ENCODE measurements at places on chromosomes 11 and 22.

- H3K4me3 ChIP-seq = no peak overlapping the region
- H3K27me3 ChIP-seq = peaks cover 19% of the 10 kb centered on the region
- no peak overlapping the region for H3K27ac ChIP-seq
- H3K4me1 ChIP-seq = no peaks in the 10 kb centered on the region
- no peaks in the 10 kb centered on the region for H3K36me3 ChIP-seq
Observed at GRCh38 chr11:121435551-121436511, 16.3 kb upstream of the SORL1 start.

DNA sequence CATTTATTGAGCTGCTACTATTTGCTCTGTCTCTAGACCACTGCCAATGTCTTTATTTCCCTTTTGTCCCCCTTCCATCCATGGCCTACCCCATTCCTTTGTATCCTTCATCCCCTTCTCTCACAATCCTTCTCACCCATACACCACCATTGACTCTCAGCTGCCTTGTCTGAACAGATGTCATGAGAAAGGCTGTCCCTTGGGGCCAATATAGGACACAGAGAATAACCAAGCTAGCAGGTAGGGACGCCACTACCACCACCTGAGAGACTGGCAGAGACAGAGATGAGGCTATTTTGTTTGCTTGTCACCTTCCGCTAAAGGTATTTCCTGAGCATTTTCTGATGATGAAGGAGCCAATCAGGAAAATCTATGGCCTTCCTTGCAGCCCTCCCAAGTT lies 138.9 kb downstream of the CD44 start:
- no peak overlapping the region for H3K27ac ChIP-seq
- no peaks in the 10 kb centered on the region for H3K27me3 ChIP-seq
- DNase-seq = no peak
- peaks cover 8% of the 10 kb centered on the region for H3K4me1 ChIP-seq
- H3K4me3 ChIP-seq = no peak overlapping the region
- no peaks in the 10 kb centered on the region for H3K36me3 ChIP-seq

DNA sequence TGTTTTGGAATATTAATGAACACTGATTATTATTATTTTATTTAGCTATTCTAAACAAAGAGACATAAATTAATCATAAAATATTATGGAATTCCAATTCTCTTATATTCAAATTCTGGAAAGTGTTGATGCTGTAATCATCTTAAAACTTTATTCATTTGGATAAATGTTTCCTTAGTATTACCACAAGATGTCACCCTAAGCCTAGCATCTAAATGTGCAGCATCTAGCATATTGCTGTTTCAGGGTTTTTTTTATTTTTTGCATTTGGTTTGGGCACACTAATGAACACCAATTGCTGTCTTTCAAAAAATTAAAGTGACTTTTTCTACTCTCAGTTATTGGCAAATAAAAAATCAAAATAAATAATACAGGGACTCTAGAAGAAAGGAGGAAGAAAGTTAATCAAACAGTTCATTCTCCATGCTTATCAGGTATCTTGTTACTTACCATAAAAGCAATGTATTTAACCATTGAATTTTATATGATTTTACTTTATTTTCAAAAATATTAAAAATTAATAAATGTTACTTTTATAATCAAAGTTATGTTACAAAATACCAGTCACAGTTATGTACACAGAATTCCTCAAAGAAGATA lies 31.8 kb downstream of the DLG2 start:
- no peaks in the 10 kb centered on the region for H3K36me3 ChIP-seq
- no peak overlapping the region for H3K27ac ChIP-seq
- H3K27me3 ChIP-seq = no peaks in the 10 kb centered on the region
- DNase-seq = peak; percentile 37
- H3K4me3 ChIP-seq = no peak overlapping the region
- H3K4me1 ChIP-seq = no peaks in the 10 kb centered on the region

- no peaks in the 10 kb centered on the region for H3K4me1 ChIP-seq
- H3K4me3 ChIP-seq = no peak overlapping the region
- no peaks in the 10 kb centered on the region for H3K27me3 ChIP-seq
- no peak overlapping the region for H3K27ac ChIP-seq
- H3K36me3 ChIP-seq = peaks cover 47% of the 10 kb centered on the region
Observed at GRCh38 chr11:46800177-46800576, 45.9 kb downstream of the CKAP5 start.

- no peaks in the 10 kb centered on the region for H3K36me3 ChIP-seq
- no peak overlapping the region for H3K27ac ChIP-seq
- no peak overlapping the region for H3K4me3 ChIP-seq
- no peaks in the 10 kb centered on the region for H3K27me3 ChIP-seq
Observed at GRCh38 chr11:113859665-113860064, 15.7 kb downstream of the USP28 start.

- no peaks in the 10 kb centered on the region for H3K4me1 ChIP-seq
- no peaks in the 10 kb centered on the region for H3K27me3 ChIP-seq
- no peak within 1 kb of the TSS for H3K4me3 ChIP-seq
- no peak within 1 kb of the TSS for H3K27ac ChIP-seq
Observed at GRCh38 chr22:20268279-20269012, at the start of gene RTN4R. Gene RTN4R (minus strand): TSS chr22:20268318. CDS start chr22:20268092, 226 bp downstream.

DNA sequence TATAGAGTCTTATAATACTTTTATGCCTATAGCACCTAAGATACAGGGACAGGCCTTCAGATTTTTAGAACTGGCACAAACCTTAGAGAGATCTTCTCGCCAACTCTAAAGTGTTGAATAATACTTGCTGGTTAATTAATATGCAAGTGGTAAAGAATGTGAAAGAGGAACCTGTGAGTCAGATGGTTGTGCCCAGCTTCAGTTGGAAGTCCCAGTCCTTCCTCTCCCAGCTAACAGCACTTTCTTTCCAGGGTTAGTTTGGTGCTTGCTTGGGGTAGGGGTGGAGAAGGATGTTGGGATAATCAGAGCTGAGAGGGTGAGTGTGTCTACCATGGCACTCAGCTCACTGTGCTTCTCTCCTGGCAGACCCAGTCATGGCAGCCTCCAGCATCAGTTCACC lies 4.9 kb upstream of the TMEM132A start:
- H3K27me3 ChIP-seq = no peaks in the 10 kb centered on the region
- peaks cover 32% of the 10 kb centered on the region for H3K4me1 ChIP-seq
- DNase-seq = no peak
- H3K36me3 ChIP-seq = peaks cover 15% of the 10 kb centered on the region
- peak overlapping the region; percentile 22 for H3K27ac ChIP-seq
- H3K4me3 ChIP-seq = no peak overlapping the region

DNA sequence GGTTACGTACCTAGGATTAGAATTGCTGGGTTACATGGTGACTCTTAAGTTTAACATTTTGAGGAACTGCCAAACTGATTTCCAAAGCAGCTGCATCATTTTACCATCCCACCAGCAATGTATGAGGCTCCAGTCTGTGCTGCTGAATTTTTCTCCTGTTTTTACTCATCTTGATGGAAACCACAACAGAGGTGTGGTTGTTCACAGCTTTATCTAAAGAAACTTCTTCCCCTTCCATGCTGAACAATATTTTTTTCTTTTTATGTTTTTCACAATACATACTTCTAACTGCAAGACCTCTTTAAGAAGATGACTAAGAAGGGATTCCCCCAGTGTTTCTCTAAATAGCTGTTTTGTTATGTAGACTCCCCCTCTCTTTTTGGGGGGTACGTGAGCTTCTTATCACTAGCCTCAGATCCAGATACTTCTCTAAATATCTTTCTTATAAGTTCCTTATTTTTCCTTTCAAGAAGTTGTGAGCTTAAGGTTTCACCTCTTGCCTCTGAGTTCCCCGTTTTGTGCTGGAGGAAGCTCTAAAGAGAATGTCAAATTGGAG lies 24.0 kb downstream of the TCP11L1 start:
- DNase-seq = peak; percentile 48
- peaks cover 13% of the 10 kb centered on the region for H3K36me3 ChIP-seq
- peaks cover 11% of the 10 kb centered on the region for H3K4me1 ChIP-seq
- no peaks in the 10 kb centered on the region for H3K27me3 ChIP-seq
- no peak overlapping the region for H3K27ac ChIP-seq

- H3K36me3 ChIP-seq = no peaks in the 10 kb centered on the region
- H3K27me3 ChIP-seq = peaks cover 35% of the 10 kb centered on the region
- H3K4me1 ChIP-seq = no peaks in the 10 kb centered on the region
- H3K4me3 ChIP-seq = no peak overlapping the region
Observed at GRCh38 chr22:19152942-19153883, 3.1 kb upstream of the GSC2 start.

DNA sequence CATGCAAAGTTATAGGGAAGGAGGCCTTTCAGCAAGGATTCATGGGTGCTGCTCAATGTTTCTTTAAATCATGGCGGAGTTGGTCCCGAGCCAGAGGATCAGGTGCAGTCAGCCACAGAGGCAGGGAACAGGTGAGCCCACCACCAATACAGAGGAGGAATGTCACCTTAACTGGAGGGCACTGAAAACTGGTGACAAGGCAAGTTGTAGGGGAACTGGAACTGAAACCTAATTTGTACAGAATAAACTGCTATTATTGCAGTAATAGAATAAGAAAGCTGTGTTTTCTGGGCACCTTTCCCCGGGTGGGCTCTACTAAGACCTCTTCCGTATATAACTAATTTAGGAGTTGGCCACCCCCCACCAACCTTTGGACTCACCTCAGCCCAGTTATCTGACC lies 296.0 kb upstream of the NARS2 start:
- no peaks in the 10 kb centered on the region for H3K4me1 ChIP-seq
- no peak overlapping the region for H3K27ac ChIP-seq
- DNase-seq = no peak
- no peaks in the 10 kb centered on the region for H3K27me3 ChIP-seq
- H3K36me3 ChIP-seq = no peaks in the 10 kb centered on the region

GRCh38 chr11:130827451-130828377 lies 88.6 kb downstream of the SNX19 start:
- peaks cover 16% of the 10 kb centered on the region for H3K4me1 ChIP-seq
- DNase-seq = peak; percentile 74
- H3K4me3 ChIP-seq = no peak overlapping the region
- H3K27me3 ChIP-seq = no peaks in the 10 kb centered on the region

DNA sequence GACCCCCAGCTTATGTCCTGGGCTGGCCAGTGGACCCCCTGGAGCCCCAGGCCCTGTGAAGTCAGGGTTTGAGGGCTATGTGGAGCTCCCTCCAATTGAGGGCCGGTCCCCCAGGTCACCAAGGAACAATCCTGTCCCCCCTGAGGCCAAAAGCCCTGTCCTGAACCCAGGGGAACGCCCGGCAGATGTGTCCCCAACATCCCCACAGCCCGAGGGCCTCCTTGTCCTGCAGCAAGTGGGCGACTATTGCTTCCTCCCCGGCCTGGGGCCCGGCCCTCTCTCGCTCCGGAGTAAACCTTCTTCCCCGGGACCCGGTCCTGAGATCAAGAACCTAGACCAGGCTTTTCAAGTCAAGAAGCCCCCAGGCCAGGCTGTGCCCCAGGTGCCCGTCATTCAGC lies 24.6 kb downstream of the CSF2RB start:
- H3K4me1 ChIP-seq = no peaks in the 10 kb centered on the region
- no peaks in the 10 kb centered on the region for H3K36me3 ChIP-seq
- peaks cover 5% of the 10 kb centered on the region for H3K27me3 ChIP-seq
- H3K27ac ChIP-seq = no peak overlapping the region
- no peak for DNase-seq

DNA sequence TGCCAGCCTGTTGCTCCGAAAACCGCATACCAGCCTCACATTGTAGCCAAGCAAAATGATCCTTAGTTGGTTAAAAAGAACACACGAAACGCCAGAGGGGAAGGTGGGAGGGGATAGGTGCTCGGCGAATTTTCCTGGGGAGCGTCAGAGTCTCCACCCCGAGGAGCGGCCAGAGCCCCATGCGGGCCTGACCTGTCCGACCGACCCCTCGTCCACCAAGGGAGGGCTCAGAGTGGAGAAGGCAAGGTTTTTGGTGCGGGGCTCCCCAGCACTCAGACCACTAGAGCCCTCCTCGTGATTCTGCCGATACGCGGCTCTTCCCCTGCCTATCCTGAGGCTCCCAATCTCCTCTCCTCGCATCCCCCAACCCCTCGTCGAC lies 39.6 kb downstream of the DIXDC1 start:
- H3K4me3 ChIP-seq = peak overlapping the region; percentile 51
- DNase-seq = peak; percentile 12
- no peaks in the 10 kb centered on the region for H3K27me3 ChIP-seq
- H3K36me3 ChIP-seq = peaks cover 6% of the 10 kb centered on the region
- peaks cover 15% of the 10 kb centered on the region for H3K4me1 ChIP-seq

- no peak overlapping the region for H3K27ac ChIP-seq
- H3K36me3 ChIP-seq = no peaks in the 10 kb centered on the region
- H3K4me1 ChIP-seq = peaks cover 7% of the 10 kb centered on the region
- no peak overlapping the region for H3K4me3 ChIP-seq
- DNase-seq = peak; percentile 22
- H3K27me3 ChIP-seq = no peaks in the 10 kb centered on the region
Observed at GRCh38 chr11:8566613-8567210, 27.3 kb downstream of the STK33 start.

DNA sequence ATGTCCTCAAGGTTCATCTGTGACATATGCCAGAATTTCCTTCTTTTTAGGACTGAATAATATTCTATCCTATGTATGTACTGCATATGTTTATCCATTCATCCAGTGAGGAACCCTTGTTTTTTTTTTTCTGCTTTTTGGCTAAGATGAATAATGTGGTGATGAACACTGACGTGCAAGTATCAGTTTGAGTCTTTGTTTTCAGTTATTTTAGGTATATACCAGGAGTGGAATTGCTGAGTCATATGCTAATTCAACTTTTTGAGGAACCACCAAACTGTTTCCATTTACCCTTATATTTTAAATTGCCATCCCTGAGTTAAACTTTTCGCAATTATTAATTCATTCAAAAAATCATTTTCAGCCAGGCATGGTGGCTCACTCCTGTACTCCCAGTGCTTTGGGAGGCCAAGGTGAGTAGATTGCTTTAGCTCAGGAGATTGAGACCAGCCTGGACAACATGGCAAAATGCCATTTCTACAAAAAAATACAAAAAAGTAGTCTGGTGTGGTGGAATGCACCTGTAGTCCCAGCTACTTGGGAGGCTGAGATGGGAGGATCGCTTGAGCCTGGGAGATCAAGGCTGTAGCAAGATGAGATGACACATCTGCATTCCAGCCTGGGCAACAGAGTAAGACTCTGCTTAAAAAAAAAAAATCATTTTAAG lies 64.2 kb downstream of the MICAL2 start:
- peaks cover 60% of the 10 kb centered on the region for H3K4me1 ChIP-seq
- peak; percentile 70 for DNase-seq
- no peaks in the 10 kb centered on the region for H3K27me3 ChIP-seq

DNA sequence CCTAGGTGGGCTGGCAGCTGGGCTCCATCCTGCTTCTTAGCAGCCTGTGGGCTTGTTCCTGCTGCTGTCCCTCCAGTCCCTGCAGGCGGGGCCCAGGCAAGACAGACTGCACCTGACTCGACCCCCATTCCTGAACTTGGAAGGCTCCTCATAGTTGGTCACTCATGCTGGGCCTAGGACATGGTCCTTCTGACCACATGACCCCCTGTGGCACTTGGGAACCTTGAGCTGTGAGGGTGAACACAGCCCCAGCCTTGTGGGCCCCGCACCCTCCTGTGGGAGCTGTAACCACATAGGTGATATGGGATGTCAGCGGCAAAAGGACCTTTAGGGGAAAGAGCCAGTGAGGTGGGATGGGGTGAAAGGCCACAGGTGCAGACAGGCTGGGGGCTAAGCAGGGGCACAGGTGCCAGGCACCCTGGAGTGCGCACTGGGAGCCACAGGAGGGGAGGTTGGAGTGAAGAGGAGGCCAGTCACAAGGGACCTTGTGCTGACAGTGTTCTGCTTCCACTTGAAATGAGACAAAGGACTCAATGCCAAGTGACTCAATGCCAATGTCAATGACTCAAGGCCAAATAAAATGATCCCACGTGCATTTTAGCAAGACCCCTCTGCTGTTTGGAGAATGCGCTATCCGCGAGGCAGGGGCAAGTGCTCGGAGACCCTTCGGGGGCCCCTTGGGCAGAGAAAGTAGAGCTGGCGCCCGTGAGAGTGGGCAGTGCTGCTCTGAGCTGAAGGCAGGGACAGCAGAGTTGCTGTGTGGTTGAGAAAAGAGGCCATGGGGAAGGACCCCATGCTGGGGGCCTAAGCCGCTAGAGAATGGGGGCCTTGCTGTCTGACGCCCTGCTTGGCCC lies 90.7 kb downstream of the MORC2 start:
- H3K27ac ChIP-seq = no peak overlapping the region
- no peaks in the 10 kb centered on the region for H3K4me1 ChIP-seq
- DNase-seq = no peak
- no peak overlapping the region for H3K4me3 ChIP-seq
- no peaks in the 10 kb centered on the region for H3K27me3 ChIP-seq
